ENCODE measurements at places on chromosomes 2 and 18. TPM values are rescaled to one million over a fixed set of nuclear protein-coding genes. Genes with fewer than 3 reads are reported as not detected.

UGT1A7 gene
- not detected for total RNA-seq

RBM44 gene
- total RNA-seq: not detected

ZNF396 gene
- 0.78 TPM for total RNA-seq

RGPD3 gene
- total RNA-seq: under 0.01 TPM

PRSS56 gene
- total RNA-seq: not detected

LBX2 gene
- 0.64 TPM for total RNA-seq

CYTIP gene
- total RNA-seq: not detected

LGALSL gene
- total RNA-seq: 17.7 TPM

CCDC85A gene
- not detected for total RNA-seq

SPHKAP gene
- 0.26 TPM for total RNA-seq

UBR3 gene
- total RNA-seq: 10.9 TPM

ERICH2 gene
- total RNA-seq: not detected

SERPINB5 gene
- total RNA-seq: 1.8 TPM

BOLL gene
- 0.08 TPM for total RNA-seq

VAMP8 gene
- total RNA-seq: 3.2 TPM

IL1F10 gene
- not detected for total RNA-seq

EML6 gene
- total RNA-seq: not detected

SPATS2L gene
- 142 TPM for total RNA-seq

RAD51AP2 gene
- total RNA-seq: not detected

SLC39A6 gene
- 33.1 TPM for total RNA-seq

CDK15 gene
- total RNA-seq: 0.24 TPM

FBXO41 gene
- 2.5 TPM for total RNA-seq

HOXD1 gene
- total RNA-seq: not detected

IL36A gene
- not detected for total RNA-seq

UGT1A4 gene
- not detected for total RNA-seq

Measured in epithelial cell of alveolus of lung (primary cell).